ENCODE measurements at places on chromosomes 6 and 20. TPM values are rescaled to one million over a fixed set of nuclear protein-coding genes. Genes with fewer than 3 reads are reported as not detected.
A peak's percentile ranks its signal among the peaks of the same experiment; 100 is the strongest.

Gene FAM209B
- 1.9 TPM for total RNA-seq

Gene TP53TG5
- total RNA-seq: not detected

DNA sequence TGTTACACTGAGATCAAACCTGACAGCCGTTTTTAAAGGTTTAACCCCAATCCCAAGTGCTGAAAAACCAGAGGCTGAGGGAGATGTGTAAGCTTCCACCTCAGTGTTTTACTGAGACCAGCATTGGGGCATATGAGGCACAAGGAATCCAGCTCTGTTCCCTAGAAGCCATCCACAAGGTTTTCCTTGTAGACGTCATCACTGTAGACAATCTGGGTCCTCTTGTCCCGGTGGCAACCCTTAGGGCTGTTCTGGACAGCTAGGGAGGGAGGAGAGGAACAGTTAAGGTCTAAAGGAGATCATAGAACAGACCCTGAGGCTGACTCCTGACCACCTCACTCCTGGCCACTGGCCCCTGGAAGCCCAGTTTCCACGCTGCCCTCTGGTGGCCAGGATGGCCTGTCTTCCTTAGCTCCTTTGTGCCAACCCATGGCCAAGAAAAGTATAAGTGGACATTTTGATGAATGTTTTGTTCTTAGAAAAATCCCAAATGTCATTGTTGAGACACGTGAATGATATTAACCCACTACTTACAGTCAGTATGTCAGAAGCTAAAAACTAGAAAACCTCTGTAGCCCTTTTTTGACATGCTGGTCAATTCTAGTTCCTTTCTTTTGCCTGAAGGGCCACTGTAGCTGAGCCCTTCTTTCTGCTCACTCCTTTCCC is 6.4 kb downstream of the CFB start:
- H3K27ac ChIP-seq: no peak overlapping the region
- H3K4me3 ChIP-seq: no peak overlapping the region
- H3K4me1 ChIP-seq: peaks cover 3% of the 10 kb centered on the region
- peak; percentile 44 for DNase-seq

DNA sequence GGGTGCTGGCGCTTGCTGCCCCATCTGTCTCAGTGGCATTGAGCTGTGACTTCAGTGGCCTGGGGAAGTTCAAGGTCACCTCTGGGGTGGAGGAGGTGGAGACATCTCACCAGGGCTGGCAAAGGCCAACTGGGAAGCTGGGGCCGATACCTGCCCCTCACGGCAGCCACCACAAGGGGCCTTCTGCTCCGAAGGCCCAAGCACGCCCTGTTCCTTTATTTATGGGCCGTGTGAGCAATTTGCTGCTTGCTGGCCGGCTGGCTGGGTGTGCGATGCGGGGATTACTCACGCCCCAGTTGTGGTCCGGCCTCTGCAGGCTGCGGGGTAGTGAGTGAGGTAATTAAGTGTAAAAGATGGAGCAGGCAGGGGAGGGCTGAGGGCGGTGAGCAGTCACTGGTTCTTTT is 13.2 kb upstream of the SCRT2 start:
- H3K36me3 ChIP-seq: no peaks in the 10 kb centered on the region
- no peaks in the 10 kb centered on the region for H3K4me1 ChIP-seq
- no peak for DNase-seq
- no peak overlapping the region for H3K27ac ChIP-seq

DNA sequence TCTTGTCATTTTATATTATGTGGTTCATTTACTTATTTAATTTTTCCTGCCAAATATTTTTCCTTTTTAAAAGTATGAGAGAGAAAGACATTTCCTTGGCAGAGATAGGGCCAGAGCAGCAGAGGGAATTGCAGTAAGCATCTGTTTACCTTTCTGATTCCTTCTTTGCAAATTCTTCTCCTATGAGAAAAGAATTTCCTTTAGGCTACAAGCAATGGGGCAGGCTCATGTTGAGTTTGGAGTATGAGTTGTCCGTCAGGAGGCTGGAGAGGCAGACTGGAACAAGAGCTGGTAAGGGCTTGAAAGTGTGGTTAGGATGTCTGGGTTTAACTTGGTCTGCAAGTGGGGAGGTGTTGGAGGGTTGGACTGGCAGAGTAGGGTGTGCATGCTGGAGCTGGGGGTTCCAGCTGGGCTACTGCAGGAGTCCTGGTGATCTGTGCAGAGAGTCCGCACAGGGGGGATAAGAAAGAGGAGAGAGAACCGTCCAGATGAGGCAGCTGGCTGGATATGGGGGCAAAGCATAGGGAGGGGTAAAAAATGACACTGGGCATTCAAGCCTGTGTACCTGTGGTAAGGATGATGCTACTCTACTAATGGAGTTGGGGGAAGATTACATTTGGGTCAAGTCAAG is 19.7 kb downstream of the TIAM2 start:
- no peak overlapping the region for H3K27ac ChIP-seq
- no peaks in the 10 kb centered on the region for H3K36me3 ChIP-seq
- H3K4me3 ChIP-seq: no peak overlapping the region
- H3K4me1 ChIP-seq: peaks cover 2% of the 10 kb centered on the region
- H3K27me3 ChIP-seq: no peaks in the 10 kb centered on the region

GRCh38 chr20:34312544-34313217 is 9.5 kb upstream of the AHCY start:
- H3K27me3 ChIP-seq: peaks cover 24% of the 10 kb centered on the region
- peaks cover 17% of the 10 kb centered on the region for H3K4me1 ChIP-seq
- H3K4me3 ChIP-seq: peak overlapping the region; percentile 17
- no peak overlapping the region for H3K27ac ChIP-seq

All from activated CD4-positive, alpha-beta T cell treated with anti-CD3 and anti-CD28 coated beads, Interleukin-2, amount 10 ng/mL, durations not matched to agents 7 days and 5 days (primary cell).